ENCODE measurements at places on chromosomes 5 and 9.

- H3K4me1 ChIP-seq = no peaks in the 10 kb centered on the region
- H3K27ac ChIP-seq = no peak overlapping the region
- no peaks in the 10 kb centered on the region for H3K36me3 ChIP-seq
- H3K27me3 ChIP-seq = no peaks in the 10 kb centered on the region
- H3K4me3 ChIP-seq = no peak overlapping the region
These were observed 240.8 kb upstream of the ZNF462 start for GRCh38 chr9:106622164-106622487.

DNA sequence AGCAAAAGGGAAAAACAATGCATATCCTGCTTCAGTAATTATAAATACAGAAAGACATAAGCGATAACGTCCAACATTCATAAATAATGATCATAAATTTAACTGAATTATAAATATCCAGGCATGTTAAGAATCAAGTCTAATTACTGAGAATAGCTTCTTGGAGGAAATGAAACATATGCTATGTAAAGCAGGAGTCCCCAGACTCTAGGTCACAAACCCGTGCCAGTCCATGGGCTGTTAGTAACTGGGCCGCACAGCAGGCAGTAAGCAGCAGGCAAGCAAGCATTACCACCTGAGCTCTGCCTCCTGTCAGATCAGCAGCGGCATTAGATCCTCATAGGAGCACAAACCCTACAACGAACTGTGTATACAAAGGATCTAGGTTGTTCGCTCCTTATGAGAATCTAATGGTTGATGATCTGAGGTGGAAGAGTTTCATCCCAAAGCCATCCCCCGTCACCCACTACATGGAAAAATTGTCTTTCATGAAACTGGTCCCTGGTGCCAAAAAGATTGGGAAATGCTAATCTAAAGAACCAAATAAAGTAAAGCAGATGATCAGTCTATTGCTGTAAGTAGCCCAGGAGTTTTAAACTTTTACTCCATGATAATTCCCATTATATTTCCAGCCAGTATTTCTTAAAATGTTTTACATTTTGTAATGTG lies 50.4 kb downstream of the CERT1 start:
- DNase-seq = no peak
- H3K27me3 ChIP-seq = no peaks in the 10 kb centered on the region
- H3K4me3 ChIP-seq = no peak overlapping the region
- peaks cover 24% of the 10 kb centered on the region for H3K4me1 ChIP-seq

GRCh38 chr5:1732238-1732941 lies 67.2 kb downstream of the MRPL36 start:
- H3K36me3 ChIP-seq = no peaks in the 10 kb centered on the region
- H3K27me3 ChIP-seq = peaks cover 24% of the 10 kb centered on the region
- H3K27ac ChIP-seq = no peak overlapping the region
- H3K4me1 ChIP-seq = no peaks in the 10 kb centered on the region

GRCh38 chr5:31232273-31232888 lies 38.9 kb downstream of the CDH6 start:
- peaks cover 8% of the 10 kb centered on the region for H3K27me3 ChIP-seq
- no peaks in the 10 kb centered on the region for H3K4me1 ChIP-seq
- no peak overlapping the region for H3K4me3 ChIP-seq
- H3K27ac ChIP-seq = no peak overlapping the region
- H3K36me3 ChIP-seq = no peaks in the 10 kb centered on the region

DNA sequence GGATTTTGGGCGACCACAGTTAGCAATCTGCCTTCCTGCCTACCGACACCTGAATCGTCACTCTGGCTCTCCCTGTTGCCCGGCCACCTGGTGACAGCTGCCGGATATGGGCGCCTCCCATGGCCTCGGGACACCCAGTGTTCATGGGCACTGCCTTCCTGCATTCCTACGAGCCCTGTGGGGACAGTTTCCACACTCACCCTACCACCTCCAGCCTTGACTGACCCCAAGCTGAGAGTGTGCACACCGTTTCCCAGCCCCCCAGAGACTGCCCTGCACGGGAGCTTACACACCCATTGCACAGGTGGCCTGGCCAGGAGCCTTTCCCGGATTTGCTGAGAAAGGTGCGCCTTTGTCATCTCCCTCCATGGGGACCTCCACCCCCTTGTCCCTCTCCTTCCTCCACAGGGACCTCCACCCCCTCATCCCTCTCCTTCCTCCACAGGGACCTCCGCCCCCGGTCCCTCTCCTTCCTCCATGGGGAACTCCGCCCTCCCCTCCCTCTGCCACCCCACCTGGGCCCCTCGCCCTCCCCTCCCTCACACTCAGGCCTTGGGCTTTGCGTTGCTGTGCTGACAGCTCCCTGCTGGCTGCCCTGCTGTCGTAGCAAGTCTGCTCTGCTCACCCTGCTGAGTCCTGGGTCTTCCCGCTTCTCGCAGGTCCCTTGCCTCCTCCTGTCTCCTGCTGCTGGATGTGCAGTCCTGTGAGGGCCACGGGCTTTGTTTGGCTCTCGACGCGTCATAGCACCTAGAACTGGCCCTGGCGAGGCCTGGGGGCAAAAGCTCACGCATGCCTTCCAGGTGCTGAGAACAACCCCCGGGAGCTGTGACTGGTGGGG lies 48.4 kb downstream of the MRPL36 start:
- no peak for DNase-seq
- no peak overlapping the region for H3K4me3 ChIP-seq
- H3K27me3 ChIP-seq = peaks cover 45% of the 10 kb centered on the region
- peaks cover 3% of the 10 kb centered on the region for H3K4me1 ChIP-seq
- no peak overlapping the region for H3K27ac ChIP-seq
- no peaks in the 10 kb centered on the region for H3K36me3 ChIP-seq

Measured in T-helper 17 cell (primary cell).